Ovary (tissue), 10 donors: ENCODE measurements at places on chromosomes 6 and 20. TPM values are rescaled to one million over a fixed set of nuclear protein-coding genes. Genes with fewer than 3 reads are reported as not detected.

DNA sequence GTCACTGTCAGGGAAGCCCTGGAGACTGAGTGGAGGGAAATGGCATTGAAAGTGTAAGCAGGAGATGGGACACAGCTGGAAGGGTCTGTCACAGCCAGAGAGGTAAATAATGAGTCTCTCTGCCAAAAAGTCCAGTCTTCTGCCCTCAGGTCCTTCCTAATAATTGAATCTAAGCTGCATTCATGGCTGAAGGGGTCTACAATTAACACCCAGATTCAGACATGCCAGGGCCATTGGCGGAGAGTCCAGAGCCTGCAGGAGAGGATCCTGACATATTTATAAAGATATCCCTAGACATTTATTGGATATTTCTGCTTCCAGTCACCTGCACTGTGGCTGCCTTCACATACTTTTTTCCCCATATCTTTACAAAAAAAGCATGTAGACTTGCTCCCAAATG lies 89.0 kb downstream of the LRFN2 start:
- H3K27me3 ChIP-seq = no peaks in the 10 kb centered on the region
- H3K36me3 ChIP-seq = no peaks in the 10 kb centered on the region
- no peak overlapping the region for H3K27ac ChIP-seq
- DNase-seq = no peak

DNA sequence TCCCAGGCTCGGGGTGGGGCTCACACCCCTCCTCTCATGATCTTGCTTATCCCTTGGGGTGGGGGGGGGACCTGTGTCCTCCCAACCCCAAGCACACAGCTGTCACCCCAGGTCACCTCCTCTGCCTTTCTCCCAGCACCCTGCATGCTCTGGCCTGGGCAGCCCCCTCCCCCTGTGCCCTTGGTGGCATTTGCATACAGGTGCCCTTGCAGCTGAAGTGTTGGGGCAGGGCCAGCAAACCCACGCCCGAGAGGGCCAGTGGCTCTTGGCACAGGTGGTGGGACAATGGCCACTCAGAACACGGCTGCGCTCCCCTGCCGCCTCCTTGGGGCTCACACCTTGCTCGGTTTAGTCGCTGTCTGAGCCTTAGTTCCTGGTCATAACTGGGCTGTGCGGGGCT lies 11.3 kb upstream of the MYT1 start:
- no peak overlapping the region for H3K27ac ChIP-seq
- H3K4me3 ChIP-seq = no peak overlapping the region
- H3K27me3 ChIP-seq = no peaks in the 10 kb centered on the region
- no peak for DNase-seq

- no peak overlapping the region for H3K27ac ChIP-seq
- H3K4me1 ChIP-seq = no peaks in the 10 kb centered on the region
- H3K27me3 ChIP-seq = no peaks in the 10 kb centered on the region
- no peaks in the 10 kb centered on the region for H3K36me3 ChIP-seq
- H3K4me3 ChIP-seq = no peak overlapping the region
These were observed 143.7 kb downstream of the KLHL32 start for GRCh38 chr6:97068211-97068610.

DNA sequence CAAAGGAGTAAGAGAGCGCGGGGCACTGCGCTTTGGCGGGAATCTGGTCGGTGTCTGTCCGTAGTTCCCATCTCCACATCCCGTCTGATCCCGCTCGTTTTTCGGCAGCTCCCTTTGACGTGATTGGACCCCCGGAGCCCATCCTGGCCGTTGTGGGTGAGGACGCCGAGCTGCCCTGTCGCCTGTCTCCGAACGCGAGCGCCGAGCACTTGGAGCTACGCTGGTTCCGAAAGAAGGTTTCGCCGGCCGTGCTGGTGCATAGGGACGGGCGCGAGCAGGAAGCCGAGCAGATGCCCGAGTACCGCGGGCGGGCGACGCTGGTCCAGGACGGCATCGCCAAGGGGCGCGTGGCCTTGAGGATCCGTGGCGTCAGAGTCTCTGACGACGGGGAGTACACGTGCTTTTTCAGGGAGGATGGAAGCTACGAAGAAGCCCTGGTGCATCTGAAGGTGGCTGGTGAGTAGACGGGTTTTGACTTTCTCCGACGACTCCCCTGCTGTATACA lies 1.4 kb downstream of the BTN1A1 start:
- no peaks in the 10 kb centered on the region for H3K27me3 ChIP-seq
- no peak overlapping the region for H3K27ac ChIP-seq
- H3K4me1 ChIP-seq = peaks cover 5% of the 10 kb centered on the region
- H3K4me3 ChIP-seq = peak overlapping the region; percentile 19
- no peaks in the 10 kb centered on the region for H3K36me3 ChIP-seq
- no peak for DNase-seq

- DNase-seq = no peak
- no peaks in the 10 kb centered on the region for H3K36me3 ChIP-seq
- H3K4me1 ChIP-seq = peaks cover 3% of the 10 kb centered on the region
- no peak overlapping the region for H3K4me3 ChIP-seq
- no peaks in the 10 kb centered on the region for H3K27me3 ChIP-seq
- H3K27ac ChIP-seq = no peak overlapping the region
These were observed 80.8 kb downstream of the MKKS start for GRCh38 chr20:10352934-10353824.

GRCh38 chr20:47792021-47792618 lies 6.8 kb upstream of the SULF2 start:
- peak overlapping the region; percentile 14 for H3K4me3 ChIP-seq
- no peaks in the 10 kb centered on the region for H3K36me3 ChIP-seq
- H3K27me3 ChIP-seq = no peaks in the 10 kb centered on the region
- peaks cover 8% of the 10 kb centered on the region for H3K4me1 ChIP-seq
- DNase-seq = peak; percentile 73

DNA sequence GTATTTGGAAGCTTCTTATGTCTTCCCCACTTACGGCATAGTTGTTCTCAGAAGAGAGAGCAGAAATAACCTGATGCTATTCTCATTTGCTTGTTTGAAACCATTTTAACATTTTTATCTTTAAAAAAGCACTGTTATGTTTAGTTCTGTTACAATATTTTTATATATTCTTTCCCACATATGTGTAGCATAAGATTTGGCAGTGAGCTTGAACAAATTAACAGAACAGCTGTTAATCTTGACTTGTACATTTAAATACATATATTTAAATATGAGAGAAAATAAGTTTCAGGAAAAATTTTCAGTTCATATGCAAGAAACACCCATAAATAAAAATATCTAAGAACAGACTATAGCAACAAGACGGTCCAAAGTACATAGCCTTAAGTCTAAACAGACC lies 431.7 kb upstream of the IRAK1BP1 start:
- no peak for DNase-seq
- no peak overlapping the region for H3K4me3 ChIP-seq
- H3K27me3 ChIP-seq = no peaks in the 10 kb centered on the region
- no peak overlapping the region for H3K27ac ChIP-seq

DNA sequence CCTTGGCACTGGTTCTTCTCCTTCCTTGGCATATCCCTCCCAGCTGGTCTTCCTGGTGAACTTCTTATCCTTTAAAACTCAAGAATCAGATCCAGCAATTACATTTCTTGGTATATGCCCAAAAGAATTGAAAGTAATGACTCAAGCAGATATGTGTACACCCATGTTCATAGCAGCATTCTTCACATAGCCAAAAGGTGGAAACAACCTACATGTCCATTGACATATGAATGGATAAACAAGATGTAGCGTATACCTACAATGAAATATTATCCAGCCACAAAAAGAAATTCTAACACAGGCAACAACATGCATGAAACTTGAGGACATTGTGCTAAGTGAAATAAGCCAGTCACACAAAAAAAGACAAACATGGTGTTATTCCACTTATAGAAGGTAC lies 103.7 kb upstream of the NT5E start:
- H3K27me3 ChIP-seq = no peaks in the 10 kb centered on the region
- no peak overlapping the region for H3K27ac ChIP-seq
- no peak overlapping the region for H3K4me3 ChIP-seq
- H3K36me3 ChIP-seq = no peaks in the 10 kb centered on the region
- H3K4me1 ChIP-seq = no peaks in the 10 kb centered on the region

GRCh38 chr6:142087950-142088857 lies 44.5 kb upstream of the GJE1 start:
- no peak overlapping the region for H3K27ac ChIP-seq
- no peak overlapping the region for H3K4me3 ChIP-seq
- peaks cover 2% of the 10 kb centered on the region for H3K4me1 ChIP-seq
- no peaks in the 10 kb centered on the region for H3K36me3 ChIP-seq

DNA sequence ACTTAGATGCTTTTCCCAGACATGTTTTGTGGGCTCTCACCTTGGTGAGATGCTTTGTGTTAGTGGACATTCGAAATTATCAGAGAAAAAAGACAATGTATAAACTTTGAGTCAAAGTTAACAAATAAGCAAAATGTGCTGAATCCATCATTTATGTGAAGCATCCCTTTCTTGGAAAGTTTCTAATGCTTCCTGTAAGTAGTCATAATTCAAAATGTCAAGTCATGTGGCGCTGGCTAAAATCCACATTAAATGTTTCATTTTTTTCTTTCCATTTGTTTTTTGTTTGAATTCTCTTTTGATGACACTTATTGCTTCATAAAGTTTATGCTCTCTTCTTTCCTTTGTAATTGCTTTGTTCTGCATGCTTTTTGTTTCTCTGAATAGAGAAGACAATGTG lies 107.2 kb upstream of the CENPW start:
- H3K36me3 ChIP-seq = no peaks in the 10 kb centered on the region
- H3K4me1 ChIP-seq = no peaks in the 10 kb centered on the region
- DNase-seq = no peak

DNA sequence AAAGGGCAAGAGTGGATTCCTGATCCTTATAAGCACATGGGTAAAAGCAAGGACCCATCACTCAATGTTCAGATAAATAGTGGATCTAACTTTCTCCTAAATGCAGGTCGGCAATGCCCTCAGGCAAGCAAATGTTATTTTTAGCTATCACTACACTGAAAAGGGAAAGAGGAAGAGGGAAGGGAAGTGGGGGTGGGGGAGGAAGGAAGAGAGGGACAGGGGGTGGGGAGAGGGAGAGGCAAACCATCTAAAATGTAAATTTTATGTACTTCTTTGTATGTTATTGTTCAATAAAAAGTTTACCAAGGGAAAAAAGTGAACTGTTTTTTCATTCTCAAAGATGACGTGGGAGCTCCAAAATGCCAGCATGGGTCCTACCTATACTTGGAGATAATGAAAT lies 44.2 kb downstream of the CHD6 start:
- DNase-seq = no peak
- no peak overlapping the region for H3K27ac ChIP-seq
- no peaks in the 10 kb centered on the region for H3K27me3 ChIP-seq
- H3K4me3 ChIP-seq = no peak overlapping the region
- H3K36me3 ChIP-seq = no peaks in the 10 kb centered on the region

DNA sequence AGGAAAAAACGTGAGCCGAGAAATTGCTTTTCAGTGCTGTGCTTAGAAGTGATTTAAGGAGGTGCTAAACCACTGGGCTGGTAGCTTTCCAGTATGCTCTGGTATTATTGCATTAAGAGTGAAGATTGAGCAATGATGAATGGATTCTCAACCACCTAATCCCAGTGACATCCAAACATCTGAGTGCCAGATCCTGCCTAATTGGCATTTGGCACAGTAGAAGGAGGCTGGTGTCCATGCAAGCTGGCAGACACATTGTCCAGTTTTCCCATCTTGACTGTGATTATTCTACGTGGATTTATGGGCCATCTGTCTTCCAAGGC lies 398.0 kb upstream of the PLCB4 start:
- H3K36me3 ChIP-seq = no peaks in the 10 kb centered on the region
- H3K27me3 ChIP-seq = no peaks in the 10 kb centered on the region
- H3K27ac ChIP-seq = no peak overlapping the region
- H3K4me3 ChIP-seq = no peak overlapping the region
- H3K4me1 ChIP-seq = no peaks in the 10 kb centered on the region

The MED20 gene
- total RNA-seq = 13.1 TPM

The ADGRG6 gene
- total RNA-seq = 5.4 TPM

The KHDC1L gene
- not detected for total RNA-seq

The TBC1D20 gene
- total RNA-seq = 34.8 TPM

The XKR7 gene
- not detected for total RNA-seq

The PRSS35 gene
- total RNA-seq = 4.9 TPM

The ZSCAN16 gene
- total RNA-seq = 2.6 TPM

The CLDN20 gene
- not detected for total RNA-seq

The SNAI1 gene
- total RNA-seq = 1.1 TPM
